ENCODE measurements at places on chromosomes 6 and 20. TPM values are rescaled to one million over a fixed set of nuclear protein-coding genes. Genes with fewer than 3 reads are reported as not detected.

BMP5 gene
- 11.1 TPM for polyA plus RNA-seq

OXT gene
- polyA plus RNA-seq = 0.47 TPM

ASXL1 gene
- polyA plus RNA-seq = 32.5 TPM

- no peak for DNase-seq
Observed at GRCh38 chr6:154649721-154650120, 83.5 kb upstream of the SCAF8 start.

- no peak for DNase-seq
Observed at GRCh38 chr6:7992002-7992815, 72.0 kb downstream of the BLOC1S5 start.

GRCh38 chr20:53336892-53337291 is 256.7 kb downstream of the ZNF217 start:
- DNase-seq = no peak
